Left renal cortex interstitium (tissue), 4 donors: ENCODE measurements at places on chromosomes 3 and 15. TPM values are rescaled to one million over a fixed set of nuclear protein-coding genes. Genes with fewer than 3 reads are reported as not detected.

GRCh38 chr3:11220230-11220629 lies 52.0 kb upstream of the ATG7 start:
- DNase-seq, result no peak

GRCh38 chr3:193506921-193507320 lies 47.8 kb downstream of the ATP13A4 start:
- no peak for DNase-seq

- DNase-seq, result no peak
Observed at GRCh38 chr3:17137321-17137826, 252.6 kb downstream of the PLCL2 start.

DNA sequence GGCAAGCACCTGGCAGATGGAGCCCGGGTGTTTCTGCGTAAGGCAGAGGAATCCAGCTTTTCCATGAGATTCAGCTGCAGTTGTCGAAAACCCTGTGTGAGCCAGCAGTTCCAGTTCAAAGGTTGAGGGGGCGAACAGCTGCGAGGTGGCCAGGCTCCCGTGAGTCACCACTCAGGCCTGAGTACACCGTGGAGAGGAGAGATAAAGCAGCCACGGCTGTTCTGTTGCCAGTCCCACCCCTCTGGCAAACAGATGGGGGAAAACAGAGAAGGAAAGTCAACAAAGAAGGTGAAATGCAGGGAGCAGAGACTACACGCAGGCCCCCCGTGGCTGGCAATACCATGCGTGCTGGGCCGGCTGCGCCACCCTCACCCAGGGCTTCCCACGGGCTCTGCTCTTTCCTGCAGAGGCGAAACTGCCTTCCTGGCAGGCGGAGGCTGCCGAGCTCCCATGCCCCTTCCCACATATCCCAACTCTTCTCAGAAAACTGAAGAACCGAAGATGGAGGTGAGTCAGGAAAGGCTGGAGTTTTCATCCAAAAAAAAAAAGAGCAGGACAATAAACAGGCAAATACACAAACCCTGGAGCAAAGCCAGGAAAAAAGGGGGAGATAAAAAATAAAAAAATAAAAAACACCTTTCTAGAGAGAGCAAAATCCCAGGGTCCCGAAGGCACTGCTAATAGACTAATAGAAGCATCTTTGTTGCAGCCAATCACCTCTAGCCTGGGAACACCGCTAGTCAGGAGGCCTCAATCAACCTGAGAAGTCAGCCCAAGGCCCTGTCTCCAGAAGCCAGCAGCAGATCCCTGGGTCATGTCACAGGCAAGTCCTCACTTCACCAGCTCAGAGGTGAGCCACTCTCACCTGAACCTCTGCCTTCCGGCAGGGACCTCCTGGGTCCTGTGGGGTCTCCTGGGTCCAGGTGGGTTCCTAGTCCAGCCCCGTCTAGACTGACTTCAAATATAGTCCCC lies 37.7 kb downstream of the FAM174B start:
- DNase-seq, result no peak

- DNase-seq, result no peak
Observed at GRCh38 chr3:184784731-184785500, 27.1 kb upstream of the VPS8 start.

GRCh38 chr15:64166102-64166890 lies 3.5 kb upstream of the PPIB start:
- DNase-seq, result no peak

GRCh38 chr3:11719406-11720303 lies 75.9 kb upstream of the VGLL4 start:
- peak; percentile 75 for DNase-seq

- DNase-seq, result no peak
Observed at GRCh38 chr15:77410701-77411618, 8.9 kb downstream of the PEAK1 start.

The CLRN1 gene
- not detected for polyA plus RNA-seq
